Lung (tissue), 17 donors: ENCODE measurements at places on chromosomes 5 and 9.
A peak's percentile ranks its signal among the peaks of the same experiment; 100 is the strongest.

GRCh38 chr9:37340961-37341360, 81.5 kb upstream of the GRHPR start:
- DNase-seq: no peak

DNA sequence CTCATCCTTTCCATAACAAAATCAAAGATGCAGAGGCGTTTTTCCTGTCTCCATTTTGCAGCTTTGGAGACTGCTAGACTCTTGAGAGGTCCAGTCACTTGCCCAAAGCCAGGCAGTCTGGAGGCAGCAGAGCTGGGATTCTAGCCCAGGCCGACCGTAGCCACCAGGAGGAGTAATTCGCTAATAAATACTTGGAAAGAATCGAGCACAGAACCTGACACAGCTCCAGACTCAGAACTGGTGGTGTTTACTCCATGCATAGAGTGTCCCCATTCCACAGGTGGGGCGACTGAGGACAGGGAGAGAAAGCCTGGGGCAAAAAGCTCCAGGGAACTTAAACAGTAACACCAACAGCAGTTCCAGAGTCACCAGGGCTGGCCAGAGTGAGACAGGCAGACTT, 10.7 kb upstream of the CERCAM start:
- DNase-seq: no peak

DNA sequence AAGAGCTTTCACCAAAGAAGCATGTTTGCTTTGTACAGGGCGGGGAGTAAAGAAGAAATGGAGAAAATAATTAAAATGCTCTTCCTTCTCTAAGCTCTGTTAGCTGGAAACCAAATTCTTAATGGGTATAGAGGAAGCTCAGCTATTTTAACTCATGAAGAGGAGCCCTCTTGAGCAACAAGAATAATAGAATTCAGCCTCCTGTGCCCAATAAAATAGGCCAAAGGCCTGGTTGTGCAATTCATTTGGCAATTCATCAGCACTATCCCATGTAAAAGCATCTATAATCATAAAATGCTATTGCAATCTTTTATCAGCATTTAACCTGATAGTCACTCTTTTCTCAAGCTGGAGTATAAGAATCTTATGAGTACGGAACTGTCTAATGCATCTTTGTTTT, 133.6 kb upstream of the CDH6 start:
- no peak for DNase-seq

DNA sequence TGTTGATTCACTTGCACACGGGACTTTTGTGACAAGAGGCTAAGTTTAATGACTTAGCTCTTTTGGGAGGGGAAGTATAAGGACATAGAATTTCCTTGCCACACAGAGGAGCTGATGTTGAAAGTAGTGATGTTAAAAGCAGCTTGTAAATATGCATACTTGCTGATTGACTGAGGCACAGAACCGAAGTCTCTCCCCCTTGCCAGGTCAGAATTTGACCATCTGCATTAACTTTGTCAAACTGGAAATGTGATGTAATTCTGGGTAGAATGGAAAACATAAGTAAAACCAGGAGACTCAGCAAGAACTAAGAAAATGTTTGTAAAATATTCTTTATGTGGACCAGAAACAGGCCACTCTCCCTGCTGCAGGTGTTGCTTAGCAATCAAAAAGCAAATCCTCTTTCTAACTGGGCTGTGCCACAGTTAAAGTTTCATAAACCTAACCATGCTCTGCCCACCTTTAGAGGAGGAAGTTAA, 284.2 kb downstream of the NR3C1 start:
- no peak for DNase-seq

DNA sequence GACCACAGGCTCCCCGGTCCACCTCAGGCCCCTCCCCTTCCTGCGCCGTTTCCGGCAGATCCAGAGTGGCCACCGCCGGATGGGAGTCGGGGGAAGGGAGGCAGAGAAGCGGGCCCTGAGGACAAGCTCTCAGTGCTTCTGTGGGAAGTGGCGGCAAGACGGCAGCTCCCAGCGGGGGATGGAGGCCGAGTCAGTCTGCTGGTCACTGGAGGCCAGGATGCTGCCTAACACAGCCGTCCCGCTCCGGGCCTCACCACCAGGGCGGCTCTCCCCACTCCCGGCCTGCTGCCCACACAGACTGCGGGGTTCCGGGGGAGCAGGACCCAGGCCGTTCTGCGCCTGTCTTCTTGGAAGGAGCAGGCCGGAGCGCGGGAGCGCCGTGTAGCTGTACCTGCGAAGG, 31.4 kb downstream of the FXN start:
- DNase-seq: no peak

DNA sequence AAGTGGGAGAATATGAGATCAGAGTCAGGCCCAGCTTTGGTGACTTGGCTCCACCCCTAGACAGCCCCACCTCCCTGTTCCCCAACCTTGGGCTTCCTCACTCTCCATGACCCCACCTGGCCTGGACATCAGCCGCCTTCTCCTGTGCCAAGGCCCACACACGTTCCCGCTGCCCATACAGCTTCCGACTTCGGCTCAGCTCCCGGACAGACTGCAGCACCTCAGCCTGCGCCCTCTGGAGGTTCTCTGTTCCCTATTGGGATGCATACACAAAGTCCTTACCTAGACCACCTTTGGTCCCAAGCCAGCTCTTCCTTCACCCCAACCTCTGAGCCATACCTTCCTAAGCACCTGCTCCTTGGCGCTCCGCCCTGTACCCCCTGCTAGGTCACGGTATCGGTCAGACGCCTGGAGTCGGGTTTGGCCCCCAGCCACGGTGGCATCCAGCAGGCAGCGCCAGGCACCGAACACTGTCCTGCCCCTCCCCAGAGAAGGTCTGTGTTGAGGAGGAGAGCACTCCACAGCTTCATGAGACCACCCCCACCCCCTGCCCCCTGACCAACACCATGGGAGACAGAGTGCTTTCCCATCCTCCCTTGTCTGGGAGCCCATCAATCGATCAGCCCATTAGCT, 2.0 kb downstream of the FCHSD1 start:
- no peak for DNase-seq

DNA sequence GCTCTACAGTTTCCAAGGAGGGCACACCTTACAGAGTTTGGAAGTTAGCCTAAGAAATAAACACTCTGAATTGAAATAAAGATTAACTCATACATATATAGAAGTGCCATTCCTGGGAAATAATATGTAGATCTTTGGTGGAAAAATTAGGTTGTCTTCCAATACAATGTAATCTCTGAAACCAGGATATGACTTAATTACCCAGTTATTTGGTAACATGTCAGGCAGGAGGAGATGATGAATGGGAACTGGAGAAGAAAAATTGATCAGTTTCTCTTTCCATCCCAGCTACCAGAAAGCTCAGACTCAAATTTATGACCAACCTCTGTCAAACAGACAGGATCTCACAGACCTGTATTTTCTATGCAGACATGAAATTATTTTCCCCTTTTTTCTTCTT, 215.2 kb upstream of the SNX2 start:
- DNase-seq: no peak

GRCh38 chr5:90201923-90202322, 207.6 kb downstream of the CETN3 start:
- peak; percentile 9 for DNase-seq

DNA sequence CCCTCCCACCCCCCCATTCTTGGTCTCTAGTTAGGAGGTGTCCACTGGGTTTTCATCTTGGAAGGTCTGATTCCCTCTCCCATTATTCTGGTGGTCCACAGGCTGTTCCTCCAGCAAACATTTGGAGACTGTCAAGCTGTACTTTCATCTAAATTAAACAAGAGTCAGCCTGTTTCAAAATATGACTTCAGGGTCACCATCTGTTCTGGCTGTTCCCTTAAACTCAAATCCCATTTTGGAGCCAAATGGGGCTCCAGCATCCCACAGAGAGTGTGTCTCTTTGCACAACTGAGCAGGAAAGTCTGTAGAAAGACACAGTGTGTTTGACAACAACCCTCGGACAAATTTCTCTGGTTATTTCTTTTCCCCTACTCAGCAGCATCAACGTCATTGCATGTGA, 20.5 kb downstream of the COL15A1 start:
- peak; percentile 81 for DNase-seq

- DNase-seq: no peak
Measured at GRCh38 chr5:8981016-8981415, 564.9 kb downstream of the SEMA5A start.

DNA sequence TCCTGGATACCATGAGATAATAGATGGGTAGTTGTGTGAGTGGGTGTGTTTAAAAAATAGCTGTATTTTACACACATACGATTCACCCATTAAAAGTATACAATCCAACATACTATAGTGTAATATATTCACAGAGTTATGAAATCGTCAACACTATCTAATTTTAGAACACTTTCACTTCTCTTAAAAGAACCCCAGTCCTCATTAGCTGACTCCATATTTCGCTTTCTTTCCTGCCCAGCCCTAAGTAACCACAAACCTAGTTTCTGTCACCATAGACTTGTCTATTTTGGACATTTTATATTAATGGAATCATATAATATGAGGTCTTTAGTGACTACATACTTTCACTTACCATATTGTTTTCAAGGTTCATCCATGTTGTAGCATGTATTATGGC, 63.8 kb upstream of the S1PR3 start:
- DNase-seq: peak; percentile 38

- peak; percentile 78 for DNase-seq
Measured at GRCh38 chr9:113621309-113621791, 157.8 kb downstream of the RGS3 start.

- DNase-seq: no peak
Measured at GRCh38 chr9:98039607-98040017, 16.9 kb upstream of the NANS start.

GRCh38 chr9:35102465-35102768, 514 bp downstream of the STOML2 start:
- DNase-seq: no peak

DNA sequence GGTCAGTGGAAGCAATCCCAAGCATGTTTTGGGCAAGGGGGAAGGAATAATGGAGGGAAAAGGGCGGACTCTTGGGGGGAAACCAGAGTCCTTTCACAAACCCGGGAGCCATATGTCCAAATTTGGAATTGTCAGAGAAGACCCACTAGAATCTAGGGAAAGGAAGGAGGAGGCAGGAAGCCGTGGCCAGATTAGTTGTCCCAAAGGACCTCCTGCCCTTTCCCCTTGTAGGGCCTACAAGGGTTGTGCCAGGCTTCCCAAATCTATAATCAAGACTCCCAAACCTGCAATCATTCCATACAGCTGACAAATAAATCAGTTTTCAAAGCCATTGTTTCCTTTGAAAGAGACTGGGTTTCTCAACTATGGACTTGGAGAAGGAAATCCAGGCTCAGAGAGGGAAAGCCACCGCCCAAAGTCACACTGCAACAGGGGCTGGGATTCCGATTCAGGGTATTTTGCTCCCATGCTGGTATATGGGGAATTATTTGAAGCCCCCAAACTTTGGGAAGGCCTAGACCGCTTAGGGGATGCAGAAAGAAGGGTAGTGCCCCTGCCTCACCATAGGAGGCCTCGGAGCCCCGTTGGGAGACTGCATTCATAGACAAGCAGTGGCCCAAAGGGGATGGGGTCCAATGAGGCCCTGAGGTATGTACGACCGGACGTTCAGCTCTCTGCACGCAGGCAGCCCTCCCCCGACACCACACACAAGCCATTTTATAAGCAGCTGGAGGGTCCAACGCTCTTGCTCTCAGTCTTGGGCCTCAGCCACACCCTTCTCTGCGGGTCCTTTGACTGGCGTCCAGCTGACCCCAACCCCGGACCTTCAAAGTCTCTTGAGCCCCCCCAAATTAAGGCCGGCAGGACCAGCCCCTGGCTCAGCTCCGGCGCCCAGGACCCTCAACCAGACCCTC, 815 bp downstream of the ANXA6 start:
- peak; percentile 66 for DNase-seq

- no peak for DNase-seq
Measured at GRCh38 chr9:121312169-121312568, 44.2 kb downstream of the GSN start.

DNA sequence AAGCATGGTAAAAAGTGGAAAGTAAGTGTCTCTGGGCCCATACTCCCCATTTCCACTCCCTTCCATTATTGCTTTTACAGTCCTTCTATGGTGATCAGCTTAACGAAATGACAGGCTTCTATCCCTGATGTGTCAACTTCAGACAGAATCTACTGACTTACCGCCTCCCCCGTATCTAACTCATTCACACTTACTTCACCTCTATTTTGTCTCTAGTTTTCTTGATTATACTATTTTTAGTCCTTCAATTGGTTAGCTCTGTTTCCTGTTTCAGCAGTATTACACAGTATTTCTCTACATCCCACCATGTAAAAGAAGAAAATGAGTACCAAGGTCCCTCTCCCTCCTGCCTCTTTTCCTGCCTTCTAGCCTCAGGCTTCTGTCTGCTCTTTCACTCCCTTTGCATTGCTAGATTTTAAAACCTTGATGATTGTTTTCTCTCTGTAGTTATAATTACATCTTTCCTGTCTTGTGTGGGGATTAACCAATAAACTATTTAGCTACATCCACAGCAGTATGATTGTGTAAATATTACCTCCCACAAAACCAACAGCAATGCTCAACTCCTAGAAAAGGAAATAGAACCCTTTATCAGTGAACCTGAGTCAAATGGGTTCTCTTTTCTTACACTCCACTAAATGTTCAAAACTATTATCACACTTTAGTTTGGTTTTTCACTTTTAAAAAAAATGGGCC, 53.4 kb downstream of the GNAQ start:
- DNase-seq: no peak

DNA sequence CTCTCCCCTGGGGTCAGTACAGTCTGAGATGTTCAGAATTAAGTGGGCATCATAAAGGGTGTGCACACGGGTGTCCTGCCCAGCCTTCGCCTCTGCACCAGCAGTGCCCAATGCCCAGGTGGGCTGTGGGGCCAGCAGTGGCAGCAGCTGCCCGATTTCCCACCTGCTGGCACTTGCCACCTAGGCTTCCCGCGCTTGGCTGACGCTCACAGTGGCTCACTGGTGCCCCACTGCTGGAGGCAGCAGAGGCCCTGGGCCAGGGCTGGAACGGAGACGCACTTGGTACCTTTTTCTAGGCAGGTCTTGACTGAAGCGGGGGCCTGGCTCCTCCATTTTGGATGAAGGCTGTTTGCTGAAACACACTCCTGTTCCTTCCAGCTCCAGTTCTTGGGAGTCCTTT, 17.0 kb downstream of the MRNIP start:
- DNase-seq: no peak

DNA sequence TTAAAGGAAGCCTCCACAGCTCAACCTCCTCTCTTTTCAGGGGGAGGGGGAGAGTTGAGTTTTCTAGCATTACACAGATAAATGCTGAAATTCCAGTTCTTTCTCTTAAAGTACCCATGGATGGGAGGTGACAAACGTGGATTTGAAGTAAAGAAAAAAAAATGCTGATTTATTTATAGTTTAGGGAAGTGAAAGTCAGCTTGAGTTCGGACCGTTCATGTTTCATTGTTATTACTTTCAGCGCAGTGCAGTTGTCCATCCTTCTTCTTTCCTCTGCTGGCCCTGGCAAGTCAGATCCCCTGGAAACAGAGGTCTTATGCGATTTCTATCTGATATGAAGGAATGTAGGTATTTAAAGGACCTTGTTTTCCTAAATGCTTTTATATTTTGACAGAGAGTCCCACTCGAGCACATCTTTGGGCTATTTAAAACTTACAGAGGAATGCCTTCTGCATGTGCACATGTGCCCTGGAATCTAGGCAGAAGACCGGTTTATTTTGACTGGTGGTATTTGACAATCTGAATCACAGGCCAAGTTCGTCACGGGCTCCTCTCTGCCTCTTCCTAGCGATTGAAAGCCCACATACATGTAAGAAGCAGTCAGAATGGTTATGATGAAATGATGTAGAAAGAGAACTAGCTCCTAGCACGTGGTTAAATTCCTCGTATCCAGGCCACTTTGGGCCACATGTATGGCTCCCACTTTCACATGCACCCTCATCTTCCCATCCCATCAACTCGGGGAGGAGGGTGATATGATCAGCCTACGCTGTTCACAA, 385.2 kb upstream of the KLF4 start:
- no peak for DNase-seq
